ENCODE measurements at places on chromosomes 2 and 18. TPM values are rescaled to one million over a fixed set of nuclear protein-coding genes. Genes with fewer than 3 reads are reported as not detected.

Gene TMEM163
- polyA plus RNA-seq, result 0.48 TPM

Gene DPYSL5
- polyA plus RNA-seq, result not detected

Gene PSD4
- 16.4 TPM for polyA plus RNA-seq

Gene BMP10
- polyA plus RNA-seq, result 10.0 TPM

Gene RIT2
- not detected for polyA plus RNA-seq

Data from liver (tissue), 10 donors.